ENCODE measurements at places on chromosomes 6 and 20. TPM values are rescaled to one million over a fixed set of nuclear protein-coding genes. Genes with fewer than 3 reads are reported as not detected.

ULBP2 gene
- 0.40 TPM for total RNA-seq

ANGPT4 gene
- total RNA-seq = not detected

DNA sequence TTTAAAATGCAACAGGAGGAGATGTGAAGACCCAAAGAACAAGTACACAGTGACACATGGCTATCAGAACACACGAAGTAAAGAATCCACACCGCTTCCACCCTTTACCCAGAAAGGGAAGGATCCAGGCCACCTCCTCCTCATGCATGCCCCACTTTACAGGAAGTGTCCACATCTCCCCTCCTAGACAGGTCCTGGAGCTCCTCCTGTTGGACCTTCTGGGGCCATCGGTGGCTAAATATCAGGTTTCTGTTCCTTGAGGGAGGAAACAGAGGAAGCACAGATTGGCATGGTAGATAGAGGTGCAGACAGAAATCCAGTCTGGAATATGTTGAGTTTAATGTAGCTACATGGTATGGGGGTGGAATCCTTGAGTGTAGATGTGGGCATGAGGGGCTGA lies 10.9 kb downstream of the NINL start:
- DNase-seq = no peak
- H3K4me3 ChIP-seq = no peak overlapping the region
- H3K36me3 ChIP-seq = no peaks in the 10 kb centered on the region
- H3K27ac ChIP-seq = no peak overlapping the region

DNA sequence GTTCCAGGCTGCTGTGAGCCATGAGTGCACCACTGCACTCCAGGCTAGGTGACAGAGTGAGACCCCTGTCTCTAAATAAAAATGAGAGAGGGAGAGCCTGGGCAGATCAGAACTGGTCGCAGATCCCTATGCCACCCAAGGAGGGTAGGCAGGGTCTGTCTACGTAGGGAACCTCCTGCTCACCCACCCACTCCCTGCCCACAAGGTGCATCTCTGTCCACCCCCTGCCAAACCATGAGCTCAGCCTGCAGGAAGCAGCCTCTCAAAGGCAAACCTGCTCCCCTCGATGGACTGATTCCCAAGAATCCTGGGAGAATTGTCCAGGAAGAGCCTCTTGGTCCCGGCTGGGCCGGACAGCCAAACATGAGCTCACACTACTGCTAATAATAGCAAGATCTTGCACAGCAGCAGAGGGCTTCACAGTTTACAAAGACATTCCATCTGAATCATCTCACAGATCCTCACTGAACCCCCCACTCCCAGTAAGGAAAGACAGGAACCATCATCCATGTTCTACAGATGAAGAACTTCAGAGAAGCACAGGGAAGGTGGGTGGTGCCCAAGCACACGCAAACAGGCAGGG lies 27.8 kb upstream of the TLDC2 start:
- peaks cover 17% of the 10 kb centered on the region for H3K4me1 ChIP-seq
- H3K27ac ChIP-seq = no peak overlapping the region
- no peak overlapping the region for H3K4me3 ChIP-seq

TRIM15 gene
- not detected for total RNA-seq

YTHDF1 gene
- total RNA-seq = 36.2 TPM

GRCh38 chr6:122792766-122793165 lies 3.7 kb downstream of the SMPDL3A start:
- peaks cover 39% of the 10 kb centered on the region for H3K27me3 ChIP-seq
- H3K4me1 ChIP-seq = peaks cover 10% of the 10 kb centered on the region
- H3K36me3 ChIP-seq = no peaks in the 10 kb centered on the region
- H3K27ac ChIP-seq = no peak overlapping the region

GRCh38 chr20:60877071-60877857 lies 374.8 kb upstream of the CDH4 start:
- no peak for DNase-seq
- H3K27me3 ChIP-seq = no peaks in the 10 kb centered on the region
- H3K36me3 ChIP-seq = no peaks in the 10 kb centered on the region
- H3K4me3 ChIP-seq = no peak overlapping the region
- no peak overlapping the region for H3K27ac ChIP-seq

GRCh38 chr6:7542065-7542873 lies 798 bp downstream of the DSP start:
- H3K4me1 ChIP-seq = peaks cover 15% of the 10 kb centered on the region
- peaks cover 64% of the 10 kb centered on the region for H3K27me3 ChIP-seq
- H3K27ac ChIP-seq = no peak overlapping the region
- H3K36me3 ChIP-seq = no peaks in the 10 kb centered on the region
- DNase-seq = no peak

DNA sequence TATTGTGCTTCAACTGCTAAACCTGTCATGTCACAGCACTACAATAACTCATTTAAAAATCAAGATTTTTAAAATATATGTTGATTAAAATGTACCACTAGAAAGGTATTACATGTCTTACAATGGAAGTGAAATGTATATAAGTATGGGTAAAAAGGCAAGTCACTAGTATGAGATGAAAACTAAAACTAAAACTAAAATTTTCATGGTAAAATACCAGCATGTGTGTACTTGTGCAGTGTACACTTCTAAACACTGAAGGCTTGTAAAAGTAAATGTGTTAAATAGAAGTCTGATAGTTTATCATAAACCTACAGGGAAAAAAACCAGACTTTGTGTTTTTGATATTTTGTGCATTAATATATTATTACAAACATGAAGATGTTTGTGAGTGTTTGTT lies 13.7 kb upstream of the TMEM244 start:
- no peak for DNase-seq
- no peak overlapping the region for H3K27ac ChIP-seq
- H3K36me3 ChIP-seq = no peaks in the 10 kb centered on the region
- H3K4me1 ChIP-seq = peaks cover 15% of the 10 kb centered on the region
- H3K4me3 ChIP-seq = no peak overlapping the region

SNX9 gene
- total RNA-seq = 9.1 TPM

- DNase-seq = no peak
- peaks cover 33% of the 10 kb centered on the region for H3K36me3 ChIP-seq
- H3K4me3 ChIP-seq = no peak overlapping the region
- no peak overlapping the region for H3K27ac ChIP-seq
- H3K4me1 ChIP-seq = no peaks in the 10 kb centered on the region
- no peaks in the 10 kb centered on the region for H3K27me3 ChIP-seq
Observed at GRCh38 chr20:38523697-38524096, 51.1 kb downstream of the RALGAPB start.

DNA sequence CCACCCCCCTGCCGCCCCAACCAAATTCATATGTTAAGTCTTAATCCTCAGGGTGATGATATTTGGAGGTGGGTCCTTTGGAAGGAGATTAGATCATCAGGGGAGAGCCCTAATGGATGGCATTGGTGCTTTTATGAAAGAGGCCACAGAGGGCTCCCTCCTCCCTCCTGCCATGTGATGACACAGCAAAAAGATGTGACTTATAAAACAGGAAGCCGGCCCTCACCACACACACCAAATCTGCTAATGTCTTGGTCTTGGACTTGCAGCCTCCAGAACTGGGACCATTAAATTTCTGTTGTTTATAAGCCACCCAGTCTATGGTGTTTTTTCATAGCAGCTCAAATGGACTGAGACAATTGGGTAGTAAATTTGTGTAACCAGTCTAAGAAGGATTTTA lies 176.3 kb downstream of the ADGRG6 start:
- no peaks in the 10 kb centered on the region for H3K36me3 ChIP-seq
- H3K27me3 ChIP-seq = no peaks in the 10 kb centered on the region
- no peak overlapping the region for H3K4me3 ChIP-seq
- H3K27ac ChIP-seq = no peak overlapping the region
- DNase-seq = peak; percentile 39
- peaks cover 14% of the 10 kb centered on the region for H3K4me1 ChIP-seq

ZBTB12 gene
- 1.6 TPM for total RNA-seq

- DNase-seq = no peak
- no peaks in the 10 kb centered on the region for H3K36me3 ChIP-seq
- H3K4me3 ChIP-seq = no peak overlapping the region
- no peak overlapping the region for H3K27ac ChIP-seq
- no peaks in the 10 kb centered on the region for H3K27me3 ChIP-seq
Observed at GRCh38 chr6:39995633-39996032, 61.4 kb upstream of the MOCS1 start.

- no peak overlapping the region for H3K27ac ChIP-seq
- no peak overlapping the region for H3K4me3 ChIP-seq
- H3K27me3 ChIP-seq = no peaks in the 10 kb centered on the region
- DNase-seq = no peak
- H3K4me1 ChIP-seq = peaks cover 4% of the 10 kb centered on the region
- no peaks in the 10 kb centered on the region for H3K36me3 ChIP-seq
Observed at GRCh38 chr6:83883240-83883639, 23.8 kb downstream of the CYB5R4 start.

DNA sequence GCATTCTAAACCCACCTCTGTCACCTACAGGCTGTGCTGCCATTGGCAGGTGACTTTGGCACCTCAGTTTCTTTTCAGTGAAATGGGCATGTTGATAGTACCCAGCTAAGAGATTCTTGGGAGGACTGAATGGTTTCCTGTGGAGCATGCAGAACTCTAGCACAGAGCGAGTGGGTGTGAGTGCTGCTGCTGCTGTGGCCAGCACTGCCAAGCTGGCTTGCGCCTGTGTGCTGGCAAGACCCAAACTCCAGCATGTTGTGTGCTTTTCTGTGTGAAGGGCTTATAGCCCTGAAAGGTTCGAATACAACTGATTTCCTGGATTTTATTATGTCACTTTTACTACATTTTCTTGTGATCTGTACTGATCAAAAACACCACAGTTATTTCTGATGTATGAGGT lies 78.1 kb upstream of the KIF25 start:
- H3K36me3 ChIP-seq = no peaks in the 10 kb centered on the region
- DNase-seq = no peak
- H3K27me3 ChIP-seq = no peaks in the 10 kb centered on the region
- H3K4me1 ChIP-seq = no peaks in the 10 kb centered on the region
- H3K27ac ChIP-seq = no peak overlapping the region
- no peak overlapping the region for H3K4me3 ChIP-seq

GRCh38 chr6:118372413-118372812 lies 175.7 kb upstream of the PLN start:
- H3K36me3 ChIP-seq = no peaks in the 10 kb centered on the region
- no peak for DNase-seq
- H3K27ac ChIP-seq = no peak overlapping the region
- no peak overlapping the region for H3K4me3 ChIP-seq
- H3K4me1 ChIP-seq = no peaks in the 10 kb centered on the region

ZKSCAN8 gene
- 18.7 TPM for total RNA-seq

VNN1 gene
- total RNA-seq = not detected

DNA sequence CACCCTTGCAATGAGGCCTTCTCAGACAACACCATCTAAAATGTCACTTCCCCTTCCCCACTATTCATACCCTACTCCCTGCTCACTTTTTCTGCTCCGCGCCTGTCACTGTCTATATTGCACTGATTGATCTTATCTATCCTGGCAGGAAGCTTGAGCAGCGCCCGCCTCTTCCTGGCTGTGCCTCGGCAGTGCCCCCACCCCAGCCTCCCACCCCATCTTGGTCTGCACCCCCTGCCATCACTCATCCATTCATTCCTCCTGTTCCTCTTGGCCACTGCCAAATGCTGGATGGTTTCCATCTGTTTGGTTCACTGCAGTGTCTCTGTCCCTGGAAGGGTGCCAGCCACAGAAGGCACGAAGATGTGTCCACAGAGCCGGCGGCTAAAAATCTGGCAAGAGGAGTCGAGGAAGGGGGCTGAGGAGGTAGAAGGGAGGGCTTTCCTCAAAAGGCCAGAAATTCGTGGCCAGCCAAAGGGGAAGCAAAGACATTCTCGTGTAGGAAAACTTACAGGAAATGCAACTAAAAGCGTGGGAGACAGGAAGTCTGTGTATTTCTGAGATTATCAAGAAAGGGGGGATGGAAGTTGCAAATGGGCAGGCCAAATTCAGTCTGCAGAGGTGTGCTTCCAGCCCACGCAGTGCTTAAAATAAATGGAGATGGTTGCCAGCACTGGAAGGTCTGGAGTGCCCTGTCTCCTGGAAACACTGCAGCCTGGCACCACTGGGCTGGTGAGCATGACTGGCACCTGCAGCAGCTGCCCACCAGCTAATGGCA lies 27.6 kb downstream of the SYNJ2 start:
- peak overlapping the region; percentile 42 for H3K4me3 ChIP-seq
- H3K36me3 ChIP-seq = peaks cover 29% of the 10 kb centered on the region
- no peak for DNase-seq

- peaks cover 35% of the 10 kb centered on the region for H3K36me3 ChIP-seq
- no peaks in the 10 kb centered on the region for H3K4me1 ChIP-seq
- H3K4me3 ChIP-seq = no peak overlapping the region
- no peak overlapping the region for H3K27ac ChIP-seq
- DNase-seq = no peak
Observed at GRCh38 chr6:79010422-79010821, 67.6 kb downstream of the PHIP start.

DNA sequence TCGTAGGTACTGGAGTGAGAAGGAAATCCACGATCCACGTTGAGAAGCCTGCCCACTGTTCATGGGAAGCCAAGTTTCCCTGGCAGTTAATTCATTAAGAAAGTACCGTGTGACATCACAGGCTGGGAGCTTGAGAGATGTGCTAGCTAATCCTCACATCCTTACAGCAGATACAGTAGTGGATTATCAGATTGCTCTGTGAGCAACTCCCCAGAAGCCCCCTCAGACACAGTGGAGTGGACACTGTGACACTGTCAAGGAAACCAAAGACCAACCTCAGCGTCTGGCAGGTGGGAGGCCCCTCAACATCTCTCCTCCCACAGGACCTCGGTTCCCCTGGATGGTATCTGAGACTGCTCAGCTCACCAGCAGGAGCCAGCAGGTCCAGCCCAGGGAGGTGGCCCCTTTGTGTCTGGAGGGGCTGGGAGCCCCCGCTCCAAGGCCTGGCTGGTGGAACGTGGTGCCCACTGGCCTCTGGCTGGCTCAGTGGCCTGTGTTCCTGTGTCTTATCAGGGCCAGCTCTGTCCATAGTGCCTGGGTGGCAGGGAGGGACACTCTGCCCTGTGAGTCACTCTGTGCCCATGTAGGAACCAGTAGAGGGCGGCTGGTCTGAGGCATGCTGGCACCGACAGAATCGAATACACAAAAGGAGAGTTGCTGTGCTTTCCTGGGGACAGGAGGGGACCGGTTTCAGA lies 7.2 kb downstream of the PYGB start:
- H3K36me3 ChIP-seq = peaks cover 18% of the 10 kb centered on the region
- H3K4me1 ChIP-seq = peaks cover 45% of the 10 kb centered on the region
- H3K27ac ChIP-seq = no peak overlapping the region
- no peaks in the 10 kb centered on the region for H3K27me3 ChIP-seq
- no peak overlapping the region for H3K4me3 ChIP-seq

IYD gene
- total RNA-seq = not detected

GRCh38 chr20:10576411-10577090 lies 97.2 kb downstream of the JAG1 start:
- H3K27ac ChIP-seq = no peak overlapping the region
- no peak for DNase-seq

SEMG1 gene
- total RNA-seq = not detected

CST1 gene
- total RNA-seq = not detected

- H3K27ac ChIP-seq = no peak overlapping the region
- H3K36me3 ChIP-seq = no peaks in the 10 kb centered on the region
- H3K4me3 ChIP-seq = no peak overlapping the region
- H3K27me3 ChIP-seq = peaks cover 3% of the 10 kb centered on the region
- DNase-seq = no peak
Observed at GRCh38 chr6:12467706-12468670, 177.8 kb downstream of the EDN1 start.
